Non-pigmented ciliary epithelial cell (primary cell): ENCODE measurements at places on chromosomes 3 and 15.

DNA sequence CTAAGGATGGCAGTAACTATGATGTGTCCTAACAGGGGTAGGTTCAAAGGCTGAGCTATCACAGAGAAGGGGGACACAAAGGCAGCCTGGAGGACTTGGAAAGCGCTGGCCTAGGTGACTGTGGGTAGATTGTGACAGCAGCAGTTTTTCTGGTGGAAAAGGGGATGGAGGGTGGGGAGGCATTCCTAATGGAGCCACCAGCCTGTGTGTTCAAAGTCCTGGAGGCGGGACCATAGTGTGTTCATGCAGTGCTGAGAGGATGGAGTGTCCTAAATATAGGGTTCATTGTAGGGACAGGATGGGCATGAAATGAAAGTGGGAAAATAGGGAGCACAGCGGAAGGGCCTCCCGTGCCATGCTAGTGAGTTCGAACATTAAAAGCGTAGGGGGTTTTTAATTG, 51.5 kb upstream of the POLR2M start:
- no peak for DNase-seq

DNA sequence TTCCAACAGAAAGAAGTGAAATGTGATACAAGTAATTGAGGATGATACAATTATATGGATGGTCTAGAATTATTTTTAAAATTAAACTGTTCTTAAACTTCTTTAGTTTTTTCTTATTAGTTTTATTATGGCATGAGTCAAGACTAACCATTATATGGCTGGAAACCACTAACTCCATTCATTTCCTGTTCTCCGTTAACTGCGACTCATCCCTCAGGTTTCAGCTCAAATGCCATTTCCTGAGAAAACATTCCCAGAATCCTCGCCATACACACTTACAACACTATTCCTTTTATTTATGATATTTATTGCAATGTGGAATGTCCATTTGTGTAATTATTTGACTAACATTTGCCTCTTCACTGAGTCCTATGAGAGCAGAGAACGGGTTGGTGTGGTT, 394.1 kb downstream of the SOX2 start:
- no peak for DNase-seq

- DNase-seq: no peak
These were observed 65.0 kb upstream of the ATP2B2 start for GRCh38 chr3:10570196-10570946.

DNA sequence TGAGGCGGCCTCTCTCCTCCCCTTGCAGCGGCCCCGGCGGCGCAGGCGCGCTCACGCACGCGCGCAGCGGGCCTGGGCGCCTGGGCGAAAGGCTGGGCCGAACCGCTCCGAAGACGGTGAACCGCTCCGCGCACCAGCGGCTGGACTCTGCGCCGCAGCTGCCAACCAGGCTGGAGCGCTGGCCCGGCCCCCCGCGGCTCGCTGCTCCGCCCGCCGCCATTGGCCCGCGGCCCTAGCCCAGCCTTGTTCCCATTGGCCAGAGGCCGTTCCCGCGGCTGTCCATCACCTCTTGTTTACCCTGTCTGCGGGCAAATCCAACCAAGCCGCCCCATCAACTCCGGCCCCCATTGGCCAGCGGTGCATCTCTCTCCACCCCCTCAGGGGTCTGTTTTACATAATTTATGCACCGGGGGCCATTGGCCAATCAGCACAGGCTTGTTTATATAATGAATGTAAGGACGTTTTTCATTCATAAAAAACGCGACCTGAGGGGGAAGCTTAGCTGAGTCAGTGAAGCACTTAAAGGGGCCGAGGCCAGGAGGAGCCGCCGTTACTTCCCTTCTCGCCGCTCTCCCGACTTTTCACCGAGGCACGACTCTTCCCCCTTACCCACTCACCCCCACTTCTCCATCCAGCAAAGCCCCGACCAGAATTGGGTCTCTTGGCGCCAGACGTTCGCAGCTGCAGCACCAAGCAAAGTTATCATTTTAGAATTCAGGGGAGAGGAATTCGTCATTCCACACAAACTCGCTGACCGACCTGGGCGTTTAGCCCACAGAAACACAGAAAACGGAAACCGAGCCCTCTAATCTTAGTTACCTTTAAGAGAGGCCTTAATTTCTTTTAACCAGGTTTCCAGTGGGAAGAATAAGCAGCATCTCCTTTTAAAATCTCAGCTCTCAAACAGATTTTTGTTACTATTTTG, at the start of gene ETV5:
Gene ETV5, minus strand, starts transcription at position 149 of the 925 bp plus-strand sequence. CDS start 3,221 bp downstream, outside the sequence.
- peak; percentile 98 for DNase-seq

DNA sequence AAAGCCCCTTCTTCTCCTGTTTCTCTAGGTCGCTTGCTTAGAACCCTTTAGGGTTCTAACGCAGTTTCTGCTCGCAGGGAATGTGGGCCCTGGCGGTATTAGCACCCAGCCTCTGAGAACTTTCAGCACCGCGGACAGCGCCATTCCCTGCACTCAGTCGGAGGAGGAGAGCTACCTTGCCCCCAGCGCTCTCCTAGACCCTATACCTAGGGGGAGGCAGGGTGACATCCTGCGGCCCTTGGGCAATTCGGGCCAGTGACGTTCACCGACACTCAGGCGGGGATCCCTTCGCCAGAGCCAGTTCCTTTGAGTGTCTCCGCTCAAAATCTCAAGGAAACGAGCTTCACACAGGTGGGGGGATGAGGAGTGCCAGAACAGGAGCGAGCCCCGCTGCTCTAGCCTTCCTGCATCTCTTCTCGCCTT, 1.3 kb downstream of the SLC7A14 start:
- DNase-seq: no peak

DNA sequence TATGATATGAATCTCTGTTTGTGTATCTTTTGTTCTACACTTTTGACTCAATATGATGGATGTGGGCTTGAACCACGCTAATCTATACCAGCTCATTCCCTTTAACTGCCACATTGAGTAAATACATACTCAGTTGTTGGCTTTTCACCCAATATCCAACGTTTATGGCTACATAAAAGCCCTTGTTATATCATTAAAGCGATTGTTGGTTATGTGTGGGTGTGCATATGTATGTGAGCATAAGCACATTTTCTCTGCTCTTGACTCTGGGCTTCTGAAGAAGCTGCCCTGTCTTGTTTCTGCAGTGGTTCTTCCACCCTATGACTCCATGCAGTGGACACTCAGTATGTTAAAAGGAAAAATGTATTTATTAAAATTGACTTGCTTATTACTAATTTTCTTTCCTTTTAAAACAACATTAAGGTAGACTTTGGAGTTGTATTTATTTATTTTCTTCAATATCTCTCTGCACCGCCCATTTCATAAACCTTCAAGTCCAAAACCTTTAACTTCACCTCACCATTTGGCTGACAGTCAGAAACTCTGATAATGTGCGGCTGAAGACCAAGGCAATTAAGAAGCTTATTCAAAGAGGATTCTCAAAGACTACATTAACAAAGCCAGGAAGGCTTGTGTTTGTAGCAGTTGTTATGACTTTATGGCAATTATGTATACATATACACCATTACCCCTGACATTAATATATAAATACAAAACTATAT, 156.1 kb downstream of the THRB start:
- no peak for DNase-seq

DNA sequence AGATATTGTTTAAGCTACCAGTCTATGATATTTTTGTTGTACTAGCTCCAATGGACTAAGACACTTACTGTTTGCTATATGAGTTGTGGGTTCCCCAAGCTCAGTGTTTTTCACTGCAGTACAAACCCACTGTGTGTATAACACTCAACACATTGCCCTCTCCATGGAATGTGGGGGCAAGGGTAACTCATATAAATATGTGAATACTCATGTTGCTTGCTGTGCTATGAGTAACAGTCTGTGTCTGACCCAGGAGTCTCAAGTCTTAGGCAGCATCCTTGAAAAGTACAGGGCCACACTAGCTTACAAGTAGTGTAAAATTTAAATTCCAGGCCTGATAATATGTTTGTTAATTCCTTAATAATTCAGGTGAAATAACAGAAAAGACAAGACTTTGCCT, 22.5 kb upstream of the CNTN3 start:
- DNase-seq: no peak

GRCh38 chr15:68210821-68211655, 5.9 kb upstream of the CALML4 start:
- DNase-seq: no peak

DNA sequence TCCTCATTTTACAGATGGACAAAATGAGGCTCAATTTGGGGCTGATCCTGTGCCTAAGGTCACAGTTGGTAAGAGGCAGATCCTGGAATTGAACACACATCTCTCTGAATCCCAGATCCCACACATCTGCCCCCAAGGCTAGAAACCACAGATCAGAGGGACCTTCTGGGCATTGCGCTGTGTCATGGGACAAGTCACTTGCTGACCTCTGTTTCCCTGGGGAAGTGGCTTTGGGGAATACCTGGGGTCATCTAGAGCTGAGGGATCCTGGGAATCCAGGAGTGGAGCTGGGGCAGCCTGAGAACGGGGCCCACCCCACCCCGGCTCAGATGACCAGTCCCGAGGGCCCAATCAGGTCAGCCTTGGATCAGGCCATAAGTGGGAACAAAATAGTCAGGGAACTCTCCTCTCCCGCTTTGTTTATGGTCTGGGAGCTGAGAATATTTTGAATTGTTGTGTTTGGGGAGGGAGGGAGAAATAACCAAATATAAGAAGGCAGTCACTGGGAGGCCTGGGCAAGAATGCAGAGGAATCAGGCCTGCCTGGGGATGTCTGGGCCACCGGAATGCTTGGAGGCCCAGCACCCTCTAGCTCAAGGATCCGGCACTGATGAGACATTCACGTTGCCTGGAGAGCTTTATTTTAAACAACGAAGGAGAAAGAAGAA, 8.8 kb upstream of the SLC6A6 start:
- DNase-seq: no peak

GRCh38 chr15:90004252-90004651, 3.1 kb downstream of the ZNF710 start:
- DNase-seq: no peak

- no peak for DNase-seq
These were observed 149.9 kb downstream of the NEK10 start for GRCh38 chr3:27219127-27219845.

DNA sequence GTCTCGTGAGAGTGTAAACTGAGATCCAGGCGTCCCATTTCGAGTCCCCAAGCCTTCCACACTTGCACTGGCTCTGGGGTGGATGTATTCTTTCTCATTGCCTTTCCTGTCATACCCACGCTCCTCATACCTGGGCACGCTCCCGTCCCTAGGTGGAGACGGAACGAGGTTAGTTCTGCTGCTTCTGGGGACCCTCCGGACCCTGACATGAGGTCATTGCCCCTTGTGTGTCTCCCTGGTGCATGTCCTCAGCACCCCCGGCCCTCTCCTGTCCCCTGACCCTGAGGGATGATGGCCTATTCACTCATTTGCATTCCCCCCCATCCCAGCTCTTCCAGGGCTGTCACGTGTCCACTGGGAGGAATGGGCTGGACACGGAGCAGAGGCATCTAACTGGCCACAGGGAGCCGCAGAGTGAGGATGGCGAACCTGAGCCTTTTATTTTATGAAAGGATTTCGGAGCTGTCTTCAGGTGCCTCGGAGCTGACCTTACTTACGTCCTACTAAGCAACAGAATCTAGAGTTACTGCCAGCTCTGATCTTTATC, 8.2 kb downstream of the NIPA1 start:
- no peak for DNase-seq

DNA sequence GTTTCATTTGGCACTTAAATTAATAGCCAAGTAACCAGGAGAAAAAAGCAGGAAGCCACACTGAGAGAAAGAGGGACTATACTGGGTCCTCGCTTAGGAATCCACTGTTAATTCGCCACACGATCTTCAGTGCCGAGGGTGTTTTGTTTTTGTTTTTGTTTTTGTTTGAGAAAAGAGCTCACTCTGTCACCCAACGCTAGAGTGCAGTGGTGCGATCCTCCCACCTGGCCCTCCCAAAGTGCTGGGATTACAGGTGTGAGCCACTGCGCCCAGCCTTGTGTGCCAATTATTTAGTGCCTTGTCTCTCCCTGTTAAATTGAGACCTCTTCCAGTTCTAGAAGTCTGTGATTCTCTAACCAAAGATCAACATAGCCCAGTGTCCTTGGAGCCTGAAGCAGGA, 53.8 kb upstream of the TPM1 start:
- no peak for DNase-seq

GRCh38 chr3:44892689-44893088, 18.3 kb downstream of the TGM4 start:
- DNase-seq: peak; percentile 22

- DNase-seq: no peak
These were observed 305.0 kb upstream of the SLCO3A1 start for GRCh38 chr15:91548549-91548948.

DNA sequence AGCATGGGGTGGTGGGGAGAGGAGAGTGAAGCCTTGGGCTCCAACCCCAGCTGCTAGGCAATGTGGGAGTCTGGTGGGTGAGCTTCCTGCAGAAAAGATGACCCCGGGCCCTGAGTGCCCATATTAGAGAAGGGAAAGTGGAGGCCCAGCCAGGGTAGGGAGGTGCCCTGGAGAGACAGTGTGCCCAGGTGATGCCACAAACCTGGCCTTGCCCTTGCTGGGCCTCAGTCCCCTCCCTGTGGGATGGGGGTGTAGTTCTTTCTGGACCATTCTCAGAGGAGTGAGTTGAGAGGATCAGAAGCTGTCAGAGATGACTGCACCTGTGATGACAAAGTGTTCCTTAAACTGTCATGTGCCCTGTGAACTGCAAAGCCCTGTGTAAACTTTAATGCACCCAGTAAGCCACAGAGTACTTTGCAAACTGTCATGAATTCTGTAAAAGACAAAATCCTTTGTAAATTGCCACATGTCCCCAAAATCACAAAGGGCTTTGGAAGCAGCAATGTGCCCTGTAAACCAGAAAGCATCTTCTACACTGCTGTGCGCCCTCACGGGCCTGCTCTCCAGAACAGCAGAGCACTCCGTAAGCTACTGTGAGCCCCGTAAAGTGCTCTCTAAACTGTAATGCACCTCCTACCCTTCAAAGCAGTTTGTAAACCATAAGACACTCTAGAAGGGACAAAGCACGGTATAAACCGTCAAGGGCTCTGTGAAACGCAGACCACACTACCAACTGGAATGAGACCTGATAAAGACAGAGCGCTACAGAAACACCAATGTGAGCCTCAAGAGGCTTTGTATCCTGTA, 51.3 kb upstream of the FGD5 start:
- no peak for DNase-seq

DNA sequence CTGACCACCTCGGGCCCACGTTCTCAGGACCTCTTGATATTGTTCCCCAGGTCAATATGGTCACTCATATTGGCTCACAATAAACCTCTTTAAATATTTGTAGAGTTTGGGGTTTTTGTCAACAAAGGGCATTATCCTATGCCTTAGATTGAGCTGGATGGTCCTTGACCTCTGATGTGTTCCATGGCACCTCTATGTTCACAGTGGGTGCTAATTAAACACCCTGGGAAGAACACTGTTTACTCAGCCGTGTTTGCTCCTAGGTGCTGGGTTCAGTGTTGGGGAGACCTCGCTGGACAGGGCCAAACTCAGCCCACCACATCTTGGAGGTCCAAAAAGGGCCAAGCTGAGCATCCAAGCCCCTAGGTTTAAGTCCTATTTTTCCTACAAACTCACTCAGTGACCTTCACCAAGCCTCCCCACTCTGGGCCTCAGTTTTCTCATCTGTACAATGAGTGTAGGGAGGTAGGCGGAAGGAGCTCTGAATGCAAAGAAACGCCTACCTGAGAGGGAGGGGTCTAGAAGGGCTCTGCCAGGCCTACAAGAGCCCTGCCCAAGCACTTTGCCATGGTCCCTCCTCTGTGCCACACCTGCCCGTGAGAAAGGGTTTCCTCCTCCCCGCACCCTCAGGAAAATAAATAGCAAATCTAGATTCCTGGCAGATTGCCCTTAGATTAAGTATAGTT, 7.2 kb downstream of the FAM174B start:
- no peak for DNase-seq

GRCh38 chr15:43483297-43484128, 9.4 kb downstream of the TP53BP1 start:
- no peak for DNase-seq

- no peak for DNase-seq
These were observed 174.3 kb downstream of the XXYLT1 start for GRCh38 chr3:195096484-195097330.
